ENCODE measurements at places on chromosomes 16 and 17. TPM values are rescaled to one million over a fixed set of nuclear protein-coding genes. Genes with fewer than 3 reads are reported as not detected.

Gene SRCIN1
- total RNA-seq = 6.2 TPM

Gene AIPL1
- total RNA-seq = 1.0 TPM

Gene KRT33A
- total RNA-seq = 0.50 TPM

- no peaks in the 10 kb centered on the region for H3K27me3 ChIP-seq
- H3K27ac ChIP-seq = no peak within 1 kb of the TSS
- DNase-seq = no peak
- no peaks in the 10 kb centered on the region for H3K36me3 ChIP-seq
- H3K4me1 ChIP-seq = no peaks in the 10 kb centered on the region
- H3K4me3 ChIP-seq = no peak within 1 kb of the TSS
Measured at GRCh38 chr17:74623693-74624093, at the start of gene CD300E. TSS of gene CD300E (minus strand) at chr17:74623738. CDS start at chr17:74623621, 117 bp downstream.

DNA sequence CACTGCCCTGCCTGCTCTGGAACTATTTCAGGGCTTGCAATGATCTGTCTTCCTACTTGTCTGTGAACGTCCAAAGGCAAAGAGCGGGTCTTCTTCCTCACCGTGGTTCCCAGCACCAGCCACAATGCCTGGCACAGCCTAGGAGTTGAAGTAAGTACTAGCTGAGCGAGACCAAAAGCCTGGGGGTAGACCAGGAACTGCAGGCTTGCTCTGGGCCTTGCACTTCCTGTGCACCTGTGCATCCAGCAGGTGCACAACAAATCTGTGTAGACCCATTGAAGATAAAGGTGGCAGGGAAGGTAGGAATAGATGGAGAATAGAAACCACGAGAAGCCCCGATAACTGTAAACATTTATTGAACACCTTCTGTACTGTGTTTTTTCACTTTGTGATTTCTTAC is 4.6 kb downstream of the FAM171A2 start:
- H3K36me3 ChIP-seq = no peaks in the 10 kb centered on the region
- no peak overlapping the region for H3K27ac ChIP-seq
- H3K27me3 ChIP-seq = no peaks in the 10 kb centered on the region
- no peak for DNase-seq

GRCh38 chr16:728890-729744 is 2.2 kb downstream of the HAGHL start:
- no peaks in the 10 kb centered on the region for H3K36me3 ChIP-seq
- no peak overlapping the region for H3K27ac ChIP-seq
- H3K27me3 ChIP-seq = no peaks in the 10 kb centered on the region
- peaks cover 16% of the 10 kb centered on the region for H3K4me1 ChIP-seq

DNA sequence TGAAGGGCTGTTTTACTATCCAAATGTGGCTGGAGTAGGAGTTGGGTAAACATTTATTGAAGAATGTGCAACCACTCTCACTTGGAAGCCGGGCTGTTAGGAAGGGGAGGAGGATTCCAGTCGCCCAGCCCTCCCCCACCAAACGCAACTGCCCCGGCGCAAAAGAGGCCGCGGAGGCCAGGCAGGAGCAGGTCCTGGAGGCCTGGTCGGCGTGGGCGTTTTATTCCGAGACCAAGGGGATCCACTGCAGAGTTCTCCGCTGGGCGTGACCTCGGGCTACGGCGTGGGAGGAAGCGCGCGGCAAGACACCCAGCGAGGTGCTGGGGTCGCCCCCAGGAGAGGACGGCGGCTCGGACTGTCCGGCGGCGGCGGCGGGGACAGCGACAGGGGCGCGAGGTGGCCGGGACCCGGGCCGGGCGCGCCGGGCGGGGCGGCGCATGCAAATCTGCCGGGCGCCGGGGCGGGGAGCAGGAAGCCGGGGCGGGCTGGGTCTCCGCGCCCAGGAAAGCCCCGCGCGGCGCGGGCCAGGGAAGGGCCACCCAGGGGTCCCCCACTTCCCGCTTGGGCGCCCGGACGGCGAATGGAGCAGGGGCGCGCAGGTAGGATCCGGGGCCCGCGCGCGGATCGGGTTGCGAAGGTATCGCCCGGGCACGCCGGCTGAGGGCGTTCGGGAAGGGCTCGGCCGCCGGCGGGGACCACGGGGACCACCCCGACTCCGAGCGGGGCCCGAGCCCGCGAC is at the start of gene IL4R:
Gene IL4R, plus strand, starts transcription at position 553 of the 739 bp plus-strand sequence. CDS start 26,230 bp downstream, outside the sequence.
- DNase-seq = peak; percentile 74
- no peaks in the 10 kb centered on the region for H3K36me3 ChIP-seq
- H3K27me3 ChIP-seq = no peaks in the 10 kb centered on the region
- peaks cover 37% of the 10 kb centered on the region for H3K4me1 ChIP-seq
- peak within 1 kb of the TSS; percentile 90 for H3K27ac ChIP-seq
- H3K4me3 ChIP-seq = peak within 1 kb of the TSS; percentile 74

- peak; percentile 33 for DNase-seq
- no peak overlapping the region for H3K4me3 ChIP-seq
- no peaks in the 10 kb centered on the region for H3K36me3 ChIP-seq
Measured at GRCh38 chr17:78258323-78259191, 27.1 kb downstream of the TMEM235 start.

- H3K27me3 ChIP-seq = no peaks in the 10 kb centered on the region
- H3K36me3 ChIP-seq = no peaks in the 10 kb centered on the region
- H3K27ac ChIP-seq = no peak within 1 kb of the TSS
Measured at GRCh38 chr17:7380855-7381683, at the start of gene TNK1. TSS of gene TNK1 (plus strand) at chr17:7381089. CDS start at chr17:7382927, 1,838 bp downstream.

- no peaks in the 10 kb centered on the region for H3K27me3 ChIP-seq
- no peaks in the 10 kb centered on the region for H3K4me1 ChIP-seq
- H3K27ac ChIP-seq = no peak overlapping the region
- no peaks in the 10 kb centered on the region for H3K36me3 ChIP-seq
- no peak overlapping the region for H3K4me3 ChIP-seq
- DNase-seq = no peak
Measured at GRCh38 chr16:81520151-81520470, 75.5 kb downstream of the CMIP start.

Measured in testis (tissue), 5 donors.